LoVo (cell line): ENCODE measurements at places on chromosomes 3 and 15.
A peak's percentile ranks its signal among the peaks of the same experiment; 100 is the strongest.

GRCh38 chr15:73631915-73632669 lies 1.1 kb downstream of the NPTN start:
- peak; percentile 38 for DNase-seq

DNA sequence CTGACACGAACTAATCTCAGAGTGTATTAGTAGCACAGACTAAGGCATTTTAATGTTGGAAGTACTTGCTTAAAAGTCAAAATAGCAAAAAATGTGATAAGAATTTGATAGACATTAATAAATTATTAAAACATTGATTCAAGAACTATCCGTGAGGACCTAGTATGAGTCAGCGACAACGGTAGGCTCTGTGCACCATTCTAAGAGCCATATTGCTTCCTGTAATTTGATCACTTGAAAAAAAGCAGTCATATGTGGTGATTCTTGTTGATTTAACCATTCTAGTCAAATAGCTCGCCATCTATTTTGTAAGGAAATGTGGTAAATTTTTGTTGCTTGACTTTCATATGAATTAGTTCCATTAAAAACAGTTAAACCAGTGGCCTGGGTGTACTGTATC lies 534.9 kb upstream of the ARRDC4 start:
- DNase-seq: no peak

- DNase-seq: no peak
Observed at GRCh38 chr3:49416867-49417266, 4.6 kb downstream of the TCTA start.

DNA sequence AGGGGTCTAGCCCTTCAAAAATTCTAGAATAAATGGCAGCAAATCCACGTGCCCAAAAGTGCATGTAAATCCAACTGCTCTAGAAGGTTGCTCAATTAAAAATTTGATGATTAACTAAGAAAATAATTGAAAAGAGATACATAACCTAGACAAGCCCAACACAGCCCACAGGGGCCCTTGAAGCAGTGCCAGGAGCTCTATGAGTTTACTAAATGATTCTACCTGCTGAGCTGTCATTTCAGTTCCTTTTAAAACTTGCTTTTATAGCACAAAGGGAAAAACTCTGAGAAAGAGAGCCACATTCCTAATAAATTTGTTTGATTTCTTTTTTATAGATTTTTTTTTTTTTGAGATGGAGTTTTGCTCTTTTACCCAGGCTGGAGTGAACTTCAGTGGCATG lies 38.9 kb upstream of the GNB5 start:
- DNase-seq: no peak

- no peak for DNase-seq
Observed at GRCh38 chr15:29062179-29062591, 176.4 kb downstream of the APBA2 start.

DNA sequence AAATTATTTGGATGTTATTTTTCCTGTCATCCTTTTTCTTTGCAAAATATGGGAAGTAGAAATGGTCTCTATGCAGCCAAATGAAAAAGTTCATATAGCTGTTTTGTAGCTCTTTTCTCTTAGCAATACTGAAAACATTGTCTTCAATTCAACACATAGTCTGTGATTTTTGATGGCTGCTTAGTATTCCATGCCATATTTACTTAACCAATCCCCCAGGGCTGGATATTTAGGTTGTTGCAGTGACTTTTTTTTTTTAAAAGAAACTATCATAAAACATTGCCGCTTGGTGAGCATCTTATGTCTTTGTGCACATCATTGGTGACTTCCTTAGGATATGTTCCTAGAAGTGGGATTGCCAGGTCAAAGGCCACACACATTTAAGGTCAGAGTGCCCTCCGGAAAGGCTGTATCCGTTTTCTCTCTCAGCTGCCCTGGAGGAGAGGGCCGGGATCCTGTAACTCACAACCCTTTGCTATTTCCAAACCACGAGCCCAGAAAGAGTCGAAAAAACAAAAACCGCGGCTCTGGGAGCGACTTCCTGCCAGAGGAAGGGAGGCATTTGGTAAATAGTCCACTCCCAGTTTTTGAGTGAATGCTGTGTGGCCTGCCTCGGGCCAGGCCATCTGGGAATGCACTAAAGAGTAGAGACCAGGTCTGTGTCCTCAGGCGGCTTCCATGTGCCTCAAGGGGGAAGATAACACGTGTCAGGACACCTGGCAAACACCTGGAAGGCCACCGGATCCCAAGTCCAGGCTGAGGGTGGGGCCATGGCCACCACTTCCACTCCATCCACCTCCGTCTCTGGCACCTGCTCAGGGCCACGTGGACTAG lies 41.9 kb downstream of the SMAD6 start:
- no peak for DNase-seq

- no peak for DNase-seq
Observed at GRCh38 chr3:8529181-8529637, 27.6 kb downstream of the LMCD1 start.

- DNase-seq: no peak
Observed at GRCh38 chr3:45010811-45011333, 15.2 kb upstream of the CLEC3B start.

- DNase-seq: no peak
Observed at GRCh38 chr15:88745696-88746095, 57.5 kb upstream of the ACAN start.

- no peak for DNase-seq
Observed at GRCh38 chr3:140559546-140559945, 118.3 kb upstream of the TRIM42 start.

DNA sequence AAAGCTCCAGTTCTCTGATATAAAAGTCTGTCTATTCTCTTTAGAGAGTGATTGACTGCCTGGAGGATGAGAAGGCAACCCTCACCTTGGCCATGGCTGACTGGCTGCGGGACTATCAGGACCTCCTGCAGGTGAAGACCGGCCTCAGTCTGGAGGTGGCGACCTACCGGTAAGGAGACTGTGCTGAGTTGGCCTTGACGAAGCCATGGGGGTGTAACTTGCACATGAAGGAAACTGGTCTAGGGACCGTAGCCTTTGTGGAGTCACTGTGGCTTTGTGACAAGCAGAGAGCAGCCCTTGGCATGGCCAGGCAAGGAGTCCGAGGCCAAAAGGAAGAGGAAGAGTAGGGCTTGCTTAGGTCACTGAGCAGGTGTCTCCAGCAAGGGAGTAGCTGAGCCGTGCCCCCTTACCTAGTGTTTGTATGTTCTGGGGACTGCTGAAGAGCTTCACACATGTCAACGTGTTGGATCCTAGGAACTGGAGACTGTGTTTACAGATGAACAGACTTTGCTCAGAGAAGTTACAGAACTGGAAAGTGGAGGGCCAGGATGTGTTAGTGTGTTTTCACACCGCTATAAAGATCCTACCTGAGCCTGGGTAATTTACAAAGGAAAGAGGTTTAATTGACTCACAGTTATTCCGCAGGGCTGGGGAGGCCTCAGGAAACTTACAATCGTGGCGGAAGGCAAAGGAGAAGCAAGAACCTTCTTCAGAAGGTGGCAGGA lies 8.8 kb downstream of the SYNM start:
- DNase-seq: no peak

GRCh38 chr3:52453496-52454249 lies at the start of gene TNNC1:
Gene TNNC1, minus strand, starts transcription at chr3:52454041. Its CDS starts 26 bp downstream, at chr3:52454015.
- DNase-seq: peak; percentile 51

GRCh38 chr15:73282567-73283365 lies 86.0 kb downstream of the HCN4 start:
- DNase-seq: no peak

DNA sequence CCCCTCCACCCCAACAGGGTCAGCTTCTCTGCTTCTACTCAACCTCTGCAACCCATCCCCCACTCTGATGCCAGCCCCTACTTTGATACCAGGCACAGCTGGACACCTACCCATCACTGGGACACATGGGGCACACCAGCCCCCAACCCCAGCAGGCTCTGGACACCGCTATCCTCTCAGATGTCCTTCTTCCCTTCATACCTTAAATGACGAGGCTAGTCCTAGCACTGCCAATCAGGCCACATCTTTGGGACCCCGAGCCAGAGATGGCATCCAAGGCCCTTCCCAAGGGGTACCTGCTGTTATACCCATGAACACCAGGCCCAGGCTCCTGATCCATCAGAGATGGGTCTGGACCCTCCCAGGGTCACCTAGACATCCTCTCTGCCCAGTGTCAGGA lies 10.6 kb downstream of the POC1A start:
- DNase-seq: no peak

DNA sequence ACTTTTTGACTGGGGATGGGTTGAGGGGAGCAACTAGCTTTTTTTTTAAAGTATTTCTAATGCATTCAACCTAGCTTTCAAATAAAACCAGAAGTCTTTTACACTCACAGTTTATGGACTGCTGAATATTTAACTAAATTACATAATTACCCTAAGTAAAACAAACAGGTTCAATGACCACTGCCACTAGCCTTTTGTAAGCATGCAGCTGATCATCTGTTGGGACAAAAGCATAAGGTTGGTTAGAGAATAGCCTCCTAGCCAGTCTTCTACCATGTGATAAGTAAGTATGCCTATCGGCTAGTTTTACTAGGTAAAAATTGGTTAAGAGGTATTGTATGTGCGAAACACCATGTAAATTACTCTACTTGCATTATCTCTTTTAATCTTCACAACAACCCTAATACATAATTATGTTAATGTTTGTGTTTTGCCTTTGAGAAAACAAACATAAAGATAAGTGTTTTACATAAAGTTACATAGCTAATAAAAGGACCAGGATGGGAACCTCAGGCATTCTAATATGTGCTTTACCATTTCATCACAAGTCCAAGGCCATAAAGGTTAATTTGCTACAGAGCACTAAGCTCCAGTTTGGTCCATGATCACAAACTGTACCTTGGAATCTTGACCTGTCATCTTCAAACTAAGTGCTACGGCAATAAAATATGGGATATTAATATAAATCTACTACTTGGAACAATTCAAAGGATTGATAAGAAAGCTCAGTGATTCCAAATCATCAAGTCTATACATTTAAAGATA lies 13.2 kb downstream of the PFN2 start:
- DNase-seq: no peak

DNA sequence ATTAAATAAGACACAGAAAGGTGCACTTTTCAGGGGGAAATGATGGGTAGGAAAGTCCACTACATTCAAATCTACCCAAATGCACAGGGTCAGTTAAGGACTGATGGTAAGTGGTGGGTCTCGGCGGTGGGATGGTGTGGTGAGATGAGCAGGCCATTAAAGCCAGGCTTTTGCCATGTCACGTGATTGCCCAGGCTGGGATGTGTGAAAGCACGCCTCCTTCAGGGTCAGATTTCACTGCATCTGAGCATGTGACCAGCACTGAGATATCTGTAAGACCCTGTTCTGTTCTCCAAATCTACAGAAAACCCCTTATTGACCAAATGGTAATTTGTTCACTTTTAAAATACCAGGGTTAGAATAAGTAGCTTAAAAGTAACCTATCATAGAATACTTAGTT lies 301.5 kb downstream of the MEX3B start:
- no peak for DNase-seq

GRCh38 chr3:116190095-116190494 lies 255.2 kb downstream of the LSAMP start:
- no peak for DNase-seq

DNA sequence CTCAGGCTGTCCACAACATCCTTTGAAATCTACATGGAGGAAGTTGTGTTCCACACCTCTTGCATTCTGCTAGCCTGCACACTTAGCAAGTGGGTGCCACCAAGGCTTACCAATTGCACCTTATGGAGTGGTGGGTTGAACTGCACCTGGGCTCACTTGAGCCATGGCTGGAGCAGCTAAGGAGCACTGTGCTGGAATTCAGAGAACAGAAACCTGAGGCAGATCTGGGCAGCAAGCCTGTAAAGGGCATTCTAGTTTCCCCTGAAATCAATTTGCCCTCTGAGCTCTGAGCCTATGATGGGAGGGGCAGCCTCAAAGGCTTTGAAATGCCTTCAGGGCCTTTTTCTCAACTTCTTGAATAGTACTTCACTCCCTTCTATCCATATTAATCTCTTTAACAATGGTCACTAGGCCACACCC lies 18.0 kb downstream of the BTLA start:
- DNase-seq: peak; percentile 30

DNA sequence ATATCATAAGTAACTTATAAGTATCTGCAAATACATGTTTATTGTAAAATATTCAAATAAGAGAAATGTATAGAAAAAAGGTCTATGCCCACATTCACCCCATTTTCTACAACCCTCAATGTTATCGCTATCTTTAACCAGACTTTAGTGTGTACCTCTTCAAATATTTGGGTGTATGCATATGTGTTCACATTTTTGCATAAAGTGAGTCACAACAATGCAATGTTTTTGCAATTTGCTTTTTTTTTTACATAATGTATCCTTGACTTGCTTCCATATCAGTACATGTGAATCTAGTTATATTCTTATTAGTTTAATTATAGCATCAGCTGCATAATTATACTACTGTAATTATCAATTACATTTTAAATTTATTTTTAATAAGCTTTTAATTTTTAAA lies 117.3 kb upstream of the LYSMD4 start:
- DNase-seq: no peak

- no peak for DNase-seq
Observed at GRCh38 chr3:127612966-127613365, 14.8 kb downstream of the MCM2 start.

DNA sequence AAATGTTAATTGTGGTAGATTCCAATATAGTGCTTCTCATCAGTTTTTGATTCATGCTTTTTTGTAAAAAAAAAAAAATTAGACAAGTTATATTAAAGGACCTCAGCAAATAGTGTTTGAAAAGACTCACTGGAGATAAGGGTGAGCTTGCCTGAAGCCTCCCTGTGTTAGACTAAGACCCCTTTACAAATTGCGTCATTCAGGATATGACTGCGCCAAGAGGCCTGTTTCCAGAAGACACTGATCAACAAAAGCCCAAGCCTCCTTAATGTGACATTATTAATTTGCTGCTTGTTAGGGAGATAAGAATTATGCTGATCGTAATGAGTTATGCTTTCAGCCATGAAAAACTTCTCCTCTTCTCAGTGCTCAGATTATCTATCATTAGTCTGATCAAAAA lies 13.0 kb upstream of the DNAJC13 start:
- DNase-seq: no peak

DNA sequence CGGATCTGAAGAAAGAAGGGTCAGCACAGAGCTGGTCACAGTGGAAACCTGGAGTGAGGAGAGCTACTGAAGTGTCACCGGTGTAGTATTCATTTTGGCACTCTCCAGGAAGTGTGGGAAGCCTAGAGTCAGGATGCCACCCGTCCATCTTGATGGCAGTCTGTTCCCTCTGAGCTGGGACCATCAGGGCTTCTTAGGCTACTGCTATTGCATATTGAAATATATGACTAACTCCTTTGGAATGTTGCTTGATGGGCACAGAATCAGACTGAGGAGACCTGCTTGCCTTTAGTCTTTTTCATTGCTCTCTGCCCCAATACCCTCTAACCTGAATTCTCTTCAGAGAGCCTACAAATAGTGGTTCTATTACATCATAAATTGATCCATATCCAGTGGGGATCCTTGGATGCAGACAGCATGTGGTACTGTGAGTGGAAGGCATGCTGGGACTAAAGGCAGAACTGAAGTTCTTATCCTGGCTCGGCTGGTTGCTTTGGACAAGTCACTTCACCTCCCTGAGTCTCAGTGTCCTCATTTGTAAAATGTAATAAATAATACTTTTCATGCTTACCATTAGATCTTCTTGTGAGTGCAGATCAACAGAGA lies 143.5 kb downstream of the PDE8A start:
- peak; percentile 38 for DNase-seq
